ENCODE measurements at places on chromosomes 1 and 21.

GRCh38 chr1:167755654-167756053, 33.9 kb downstream of the MPZL1 start:
- no peak for DNase-seq

DNA sequence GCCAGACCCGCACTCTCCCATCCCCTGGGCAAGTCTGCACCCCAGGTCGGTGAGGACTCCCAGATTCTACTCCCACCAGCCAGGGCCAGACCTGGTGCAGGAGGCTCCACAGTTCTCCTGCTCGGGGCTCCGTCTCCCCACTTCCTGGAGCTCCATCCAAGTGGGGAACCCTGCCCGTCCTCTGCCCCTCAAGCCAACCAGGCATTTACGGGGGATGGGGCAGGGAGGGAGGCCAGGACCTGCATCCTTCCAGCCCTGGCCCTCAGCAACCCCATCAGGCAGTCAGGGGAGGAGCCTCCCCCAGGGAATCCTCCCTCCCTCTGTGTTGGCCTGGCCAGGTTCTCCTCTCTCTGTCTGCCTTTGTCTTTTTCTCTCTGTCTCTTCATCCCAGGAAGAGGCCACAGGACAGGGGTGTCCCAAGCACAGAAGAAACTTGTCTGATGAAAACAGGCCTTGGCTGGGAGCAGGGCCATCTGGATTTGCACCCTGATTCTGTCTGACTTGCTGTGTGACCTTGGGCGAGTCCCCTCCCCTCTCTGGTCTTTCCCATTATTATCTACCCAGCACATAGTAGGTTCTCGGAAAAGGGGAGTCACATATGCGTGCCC, 18.5 kb upstream of the EPHA2 start:
- DNase-seq, result no peak

GRCh38 chr1:104402178-104402577, 652.5 kb downstream of the AMY1C start:
- no peak for DNase-seq

GRCh38 chr1:228664399-228664914, 70.8 kb upstream of the RHOU start:
- DNase-seq, result peak; percentile 47

DNA sequence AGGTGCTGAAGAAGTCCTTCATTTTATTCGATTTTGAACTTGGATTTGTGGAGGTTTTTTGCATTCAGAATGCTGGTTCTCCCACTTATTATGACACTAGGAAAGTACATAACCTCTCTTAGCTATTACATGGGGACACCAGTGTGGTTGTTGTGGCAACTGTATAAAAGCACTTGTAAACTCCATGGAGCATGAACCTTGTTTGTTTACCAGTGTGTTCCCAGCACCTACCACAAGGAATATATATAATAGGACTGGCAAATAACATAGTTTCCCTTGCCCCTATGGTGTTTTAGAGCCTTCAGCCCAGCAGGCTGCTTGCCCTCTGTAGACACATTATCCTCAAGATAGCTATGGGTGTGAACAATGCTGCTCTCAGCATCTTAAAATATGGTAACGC, 43.1 kb downstream of the RASSF5 start:
- DNase-seq, result no peak

GRCh38 chr1:201336711-201337450, 40.6 kb downstream of the TNNT2 start:
- no peak for DNase-seq

GRCh38 chr1:240320659-240321058, 229.0 kb downstream of the FMN2 start:
- no peak for DNase-seq

- DNase-seq, result peak; percentile 42
Measured at GRCh38 chr21:42145569-42146272, 73.2 kb upstream of the ABCG1 start.

- no peak for DNase-seq
Measured at GRCh38 chr1:169779970-169780369, 14.7 kb downstream of the METTL18 start.

GRCh38 chr1:46221749-46222148, 18.6 kb downstream of the LURAP1 start:
- no peak for DNase-seq

DNA sequence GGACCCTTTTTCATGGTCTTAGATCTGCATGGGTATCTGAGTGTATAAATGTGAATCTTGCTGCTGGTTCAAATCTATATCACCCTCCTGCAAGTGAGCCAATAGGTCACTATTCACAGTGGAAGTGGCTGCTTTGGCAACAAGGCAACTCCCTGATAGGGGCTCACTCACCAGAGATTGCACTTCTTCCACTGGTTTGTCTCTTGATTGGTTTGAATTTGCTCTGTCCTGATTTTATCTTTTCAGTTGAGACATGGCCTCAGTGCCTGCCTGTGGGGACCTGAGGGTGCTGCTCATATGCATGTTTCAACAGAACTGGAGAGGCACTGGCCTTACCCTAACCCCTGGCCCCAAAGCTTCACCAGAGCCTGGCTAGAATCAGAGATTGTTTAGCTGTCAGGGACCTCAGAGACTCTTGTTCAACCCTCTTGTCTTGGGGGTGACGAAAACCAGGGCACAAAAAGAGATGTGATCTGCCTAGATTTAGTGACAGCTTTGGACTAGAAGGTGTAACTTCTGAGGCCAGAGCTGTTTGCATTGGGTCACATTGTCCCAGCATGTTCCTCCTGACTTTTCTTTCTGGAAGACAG, 16.9 kb downstream of the AVPR1B start:
- no peak for DNase-seq

- no peak for DNase-seq
Measured at GRCh38 chr1:65825741-65826140, 33.0 kb downstream of the PDE4B start.

DNA sequence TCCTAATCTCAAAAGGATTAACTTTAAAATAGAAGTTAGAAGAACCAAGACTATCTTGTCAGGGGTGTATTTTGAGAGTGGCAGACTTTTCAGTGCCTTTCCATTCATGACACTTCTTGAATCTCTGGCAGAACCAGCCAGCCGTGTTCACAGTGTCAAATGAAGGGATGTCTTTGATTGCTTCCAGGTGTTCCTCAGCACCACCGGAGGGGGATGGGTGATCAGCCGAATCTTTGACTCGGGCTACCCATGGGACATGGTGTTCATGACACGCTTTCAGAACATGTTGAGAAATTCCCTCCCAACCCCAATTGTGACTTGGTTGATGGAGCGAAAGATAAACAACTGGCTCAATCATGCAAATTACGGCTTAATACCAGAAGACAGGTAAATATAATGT, 32.3 kb downstream of the FMO1 start:
- DNase-seq, result no peak

DNA sequence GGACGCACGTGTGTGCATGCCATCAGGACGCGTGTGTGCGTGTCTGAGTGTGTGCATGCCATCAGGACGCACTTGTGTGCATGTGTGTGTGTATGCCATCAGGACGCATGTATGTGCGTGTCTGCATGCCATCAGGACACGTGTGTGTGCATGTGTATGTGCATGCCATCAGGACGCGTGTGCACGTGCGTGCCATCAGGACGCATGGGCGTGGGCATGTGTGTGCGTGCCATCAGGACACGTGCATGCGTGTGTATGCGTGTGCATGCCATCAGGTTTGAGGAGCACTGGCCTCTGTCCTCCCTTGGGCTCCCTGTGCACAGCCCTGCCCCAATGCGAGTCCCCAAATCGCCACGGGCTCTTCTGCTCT, 12.6 kb upstream of the C1QTNF12 start:
- DNase-seq, result no peak

- no peak for DNase-seq
Measured at GRCh38 chr21:43211072-43211759, 42.4 kb downstream of the CRYAA start.

DNA sequence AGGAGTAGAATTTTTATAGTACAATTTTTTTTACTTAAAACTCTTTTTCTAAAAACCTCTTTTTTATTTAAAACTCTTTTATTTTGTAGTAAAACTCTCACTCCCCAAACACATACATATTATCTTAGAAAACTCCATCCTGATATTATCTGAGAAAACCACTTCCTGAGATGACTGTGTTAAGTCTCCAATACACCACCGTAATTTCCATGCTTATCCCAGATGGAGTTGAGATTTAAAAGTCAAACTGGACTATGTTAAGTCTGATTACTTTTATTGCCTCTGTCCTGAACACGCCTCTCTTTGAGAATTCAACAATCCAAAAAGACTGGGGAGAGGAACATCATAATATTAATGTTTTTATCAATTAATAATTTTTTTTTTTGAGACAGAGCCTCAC, 3.7 kb downstream of the SEC16B start:
- no peak for DNase-seq

- no peak for DNase-seq
Measured at GRCh38 chr1:86696522-86696921, 7.9 kb upstream of the SH3GLB1 start.

GRCh38 chr1:161217831-161218230, 2.7 kb downstream of the FCER1G start:
- no peak for DNase-seq

DNA sequence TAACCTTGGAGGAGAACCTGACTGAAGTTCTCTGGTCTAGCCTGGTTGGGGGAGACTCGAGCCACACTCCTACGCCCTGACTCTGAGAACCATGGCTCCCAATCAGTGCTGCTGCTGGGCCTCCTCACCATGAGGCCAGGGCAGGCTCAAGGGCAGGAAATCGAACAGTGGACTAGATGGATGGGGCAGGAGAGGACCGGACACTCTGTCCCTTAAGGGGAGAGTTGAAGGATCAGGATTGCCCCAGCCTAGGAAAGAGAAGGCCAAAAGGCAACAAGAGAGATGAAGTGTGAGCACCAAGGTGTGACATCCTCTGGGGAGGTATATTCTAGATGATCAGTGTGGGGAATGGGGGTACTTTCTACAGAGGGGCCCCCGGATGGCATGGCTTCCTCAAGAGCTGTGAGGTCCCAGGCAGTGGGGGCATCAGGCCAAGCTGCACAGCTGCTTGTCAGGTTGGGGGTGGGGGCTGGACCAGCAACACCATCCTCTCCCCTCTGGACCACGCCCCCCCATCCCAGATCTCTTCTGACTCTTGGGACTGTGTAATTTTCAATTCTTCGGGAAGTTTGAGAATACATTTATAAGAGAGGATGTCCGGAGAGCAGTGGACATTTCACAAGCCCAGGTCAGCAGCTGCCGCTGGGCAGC, 34.0 kb downstream of the MX1 start:
- no peak for DNase-seq

GRCh38 chr1:222335586-222335985, 212.3 kb downstream of the HHIPL2 start:
- no peak for DNase-seq

- no peak for DNase-seq
Measured at GRCh38 chr1:232822530-232822929, 17.3 kb downstream of the MAP10 start.

- DNase-seq, result no peak
Measured at GRCh38 chr1:160534823-160535605, 12.0 kb upstream of the SLAMF6 start.

GRCh38 chr1:100028765-100029164, 59.0 kb downstream of the SLC35A3 start:
- no peak for DNase-seq

DNA sequence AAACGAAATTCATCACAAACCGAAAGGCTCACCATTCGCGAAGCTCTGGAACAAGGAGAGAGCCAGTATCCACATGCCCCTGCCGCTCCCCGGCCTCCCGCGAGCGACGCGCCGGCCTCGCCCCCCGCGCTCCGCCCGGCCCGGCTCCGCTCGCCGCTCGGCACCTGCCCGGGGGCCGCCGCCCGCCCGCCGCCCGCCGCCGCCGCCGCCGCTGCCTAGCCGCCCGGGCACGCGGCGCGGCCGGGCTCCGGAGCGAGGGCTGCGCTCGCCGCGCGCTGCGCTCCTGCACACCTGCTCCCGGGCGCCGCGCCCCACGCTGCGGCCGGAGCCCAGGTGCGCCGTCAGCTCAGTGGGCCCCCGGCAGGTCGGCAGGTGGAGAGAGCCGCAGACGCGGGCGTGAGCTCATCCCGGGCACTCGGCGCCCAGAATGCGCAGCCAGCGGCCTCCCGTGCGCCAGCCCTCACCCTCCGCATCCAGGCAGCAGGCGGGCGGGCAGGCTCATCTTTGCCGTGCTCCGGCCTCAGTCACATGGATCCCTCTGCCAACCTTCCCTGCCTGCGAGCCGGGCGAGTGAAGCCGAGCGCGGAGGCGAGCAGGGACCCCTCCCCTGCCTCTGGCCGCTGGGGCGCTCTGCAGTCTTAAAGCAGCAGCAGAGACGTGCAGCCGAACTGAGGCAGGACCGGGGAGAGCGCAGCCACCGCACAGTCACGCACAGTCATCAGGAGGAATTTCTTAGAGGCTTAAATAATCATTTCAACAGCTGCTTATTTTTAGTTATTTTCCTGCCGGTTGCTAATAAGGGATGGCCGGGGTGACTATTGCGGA, at the start of gene DSCAM:
DSCAM (minus strand) TSS at position 572 of the 825 bp plus-strand sequence; CDS start at position 75, 497 bp downstream.
- no peak for DNase-seq

DNA sequence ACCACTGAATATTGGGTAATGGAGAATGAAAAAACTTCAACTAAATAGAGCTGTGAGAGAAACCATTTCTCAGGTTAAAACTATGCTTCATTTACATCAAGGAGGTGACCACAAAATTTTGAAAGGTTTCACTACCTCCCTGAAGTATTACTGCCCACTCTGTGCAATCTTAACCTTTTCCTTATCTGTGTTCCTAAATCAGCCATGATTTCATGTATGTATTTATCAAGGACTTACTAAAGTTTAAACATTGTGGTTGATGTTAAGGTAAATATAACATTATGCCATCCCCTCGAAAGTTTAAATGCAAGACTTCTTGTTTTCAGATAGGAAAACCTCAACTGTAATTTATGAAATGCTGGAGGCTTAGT, 84.4 kb downstream of the CLEC20A start:
- no peak for DNase-seq

DNA sequence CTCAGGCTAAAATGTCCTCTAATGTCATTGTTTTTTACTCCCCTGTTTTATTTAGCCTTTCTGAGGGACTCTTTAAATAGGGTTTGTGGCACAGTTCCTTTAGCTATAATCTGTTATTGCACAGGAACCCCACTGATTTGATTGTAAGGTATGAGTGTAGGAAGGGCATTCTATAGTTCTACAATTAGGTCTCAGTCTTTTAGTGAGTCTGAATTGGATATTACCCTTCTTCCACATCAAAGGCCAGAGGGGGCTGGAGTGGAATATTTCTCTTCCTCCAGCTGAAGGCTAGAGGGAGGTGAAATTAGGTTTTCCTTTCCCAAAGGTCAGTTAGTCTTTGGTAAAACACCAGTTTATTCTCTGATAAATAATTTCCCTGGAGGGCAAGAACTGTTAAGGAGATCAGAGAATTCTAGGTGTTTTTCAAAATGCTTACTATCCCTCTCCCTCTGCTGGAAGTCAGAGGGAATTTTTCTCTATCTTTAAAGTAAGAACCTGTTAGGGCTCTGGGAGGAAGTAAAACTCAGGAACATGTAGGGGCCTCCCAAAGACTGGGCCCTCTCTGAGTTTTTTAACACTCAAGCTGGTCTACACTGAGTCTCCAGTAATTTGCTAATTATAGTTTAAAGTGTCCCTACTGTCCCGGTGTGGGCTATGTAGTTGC, 176.3 kb upstream of the ZNHIT6 start:
- no peak for DNase-seq

- DNase-seq, result no peak
Measured at GRCh38 chr1:112006416-112007025, 17.1 kb upstream of the KCND3 start.
